Neuronal stem cell (in vitro differentiated cells): ENCODE measurements at places on chromosomes 6 and 20.

- no peak for DNase-seq
These were observed 8.2 kb downstream of the ASXL1 start for GRCh38 chr20:32366380-32366779.

- no peak for DNase-seq
These were observed 1.7 kb upstream of the BLCAP start for GRCh38 chr20:37529214-37529967.

DNA sequence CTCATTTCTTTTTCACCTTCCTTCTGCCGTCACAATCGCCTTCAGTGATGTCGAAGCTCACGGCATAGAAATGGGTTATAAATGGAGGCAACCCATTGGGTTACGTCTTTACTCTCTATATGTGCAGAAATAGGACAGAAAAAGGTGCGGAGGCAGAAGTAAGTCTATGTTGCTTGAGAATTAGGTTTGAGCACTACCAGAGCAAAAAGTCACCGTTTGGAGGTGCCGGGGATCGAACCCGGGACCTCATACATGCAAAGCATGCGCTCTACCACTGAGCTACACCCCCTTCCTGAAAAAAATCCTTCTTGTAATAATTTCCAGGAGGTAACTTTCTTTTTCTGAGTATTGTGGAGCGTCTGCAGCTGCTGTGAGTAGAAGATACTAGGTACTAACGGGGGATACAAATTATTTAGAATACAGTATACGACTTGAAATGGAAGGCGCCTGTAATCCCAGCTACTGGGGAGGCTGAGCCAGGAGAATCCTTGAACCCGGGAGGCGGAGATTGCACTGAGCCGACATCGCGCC lies 134.2 kb downstream of the TRIM27 start:
- DNase-seq = no peak

DNA sequence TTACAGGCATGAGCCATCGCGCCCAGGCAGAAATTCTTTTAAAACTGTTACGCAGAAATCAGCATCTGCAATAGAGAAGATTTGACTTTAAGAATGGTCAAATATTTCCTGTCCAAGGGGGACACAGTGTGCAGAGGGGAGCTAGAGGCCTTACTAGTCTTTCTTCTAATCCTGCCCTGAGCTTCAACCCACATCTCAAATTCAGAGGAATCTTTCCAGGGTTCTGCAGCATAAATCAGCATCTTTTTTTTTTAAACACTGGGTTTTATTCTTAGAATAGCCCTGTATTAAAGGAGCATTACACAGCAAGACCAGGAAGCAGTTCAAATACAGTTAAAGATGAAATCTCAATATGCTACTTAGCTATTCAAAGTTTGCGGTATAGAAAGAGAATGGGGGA lies 81.1 kb downstream of the DTNBP1 start:
- DNase-seq = no peak

- DNase-seq = no peak
These were observed 13.0 kb downstream of the PIM1 start for GRCh38 chr6:37182736-37183590.
